Stimulated activated CD4-positive, alpha-beta T cell treated with anti-CD3 and anti-CD28 coated beads, Interleukin-1b, Interleukin-23, amount 100 ng/mL, for 4 hours (primary cell): ENCODE measurements at places on chromosomes 6 and 20.
A peak's percentile ranks its signal among the peaks of the same experiment; 100 is the strongest.

DNA sequence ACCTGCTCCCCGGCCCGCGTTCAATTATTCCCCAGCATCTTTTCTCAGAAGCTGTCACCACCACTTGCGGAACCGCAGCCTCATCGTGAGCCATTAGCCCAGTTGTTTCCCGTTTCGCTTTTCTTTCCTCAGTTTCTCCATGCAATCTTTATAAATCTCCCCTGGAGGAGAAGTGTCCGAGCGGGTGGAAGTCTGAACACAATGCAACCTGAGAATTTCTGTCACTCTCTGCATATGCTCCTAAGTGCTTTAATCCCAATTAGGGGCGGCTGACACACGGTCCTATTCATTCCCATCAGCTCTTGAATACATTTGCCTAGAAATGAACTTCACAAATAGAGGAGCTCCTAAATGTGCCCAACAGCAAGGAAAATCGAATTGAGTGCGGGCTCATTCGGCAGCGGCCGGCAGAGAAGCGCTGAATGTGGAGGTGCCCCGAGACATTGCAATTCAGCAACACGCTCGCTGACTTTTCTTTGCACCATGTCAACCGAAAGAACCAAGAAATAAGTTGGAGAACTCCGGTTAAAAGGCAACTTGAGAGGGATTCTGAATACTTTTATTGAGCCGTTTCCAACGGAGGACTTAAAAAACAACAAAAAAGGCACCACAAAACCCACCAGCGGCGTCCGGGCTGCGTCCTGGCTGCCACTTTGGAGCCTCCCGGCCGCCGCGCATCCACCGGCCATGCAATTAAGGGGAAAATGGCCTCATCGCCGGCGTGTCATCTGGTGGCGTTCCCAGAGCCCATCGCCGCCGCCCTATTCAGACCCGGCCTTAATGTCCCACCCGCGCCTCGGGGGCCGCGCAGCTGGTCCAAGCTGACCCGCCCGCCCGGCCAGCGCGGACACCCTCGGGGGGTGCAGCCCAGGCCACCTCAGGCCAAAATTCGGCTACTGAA, 3.9 kb upstream of the PRDM13 start:
- no peak for DNase-seq

GRCh38 chr6:147154454-147154853, 49.8 kb upstream of the STXBP5 start:
- DNase-seq, result no peak

DNA sequence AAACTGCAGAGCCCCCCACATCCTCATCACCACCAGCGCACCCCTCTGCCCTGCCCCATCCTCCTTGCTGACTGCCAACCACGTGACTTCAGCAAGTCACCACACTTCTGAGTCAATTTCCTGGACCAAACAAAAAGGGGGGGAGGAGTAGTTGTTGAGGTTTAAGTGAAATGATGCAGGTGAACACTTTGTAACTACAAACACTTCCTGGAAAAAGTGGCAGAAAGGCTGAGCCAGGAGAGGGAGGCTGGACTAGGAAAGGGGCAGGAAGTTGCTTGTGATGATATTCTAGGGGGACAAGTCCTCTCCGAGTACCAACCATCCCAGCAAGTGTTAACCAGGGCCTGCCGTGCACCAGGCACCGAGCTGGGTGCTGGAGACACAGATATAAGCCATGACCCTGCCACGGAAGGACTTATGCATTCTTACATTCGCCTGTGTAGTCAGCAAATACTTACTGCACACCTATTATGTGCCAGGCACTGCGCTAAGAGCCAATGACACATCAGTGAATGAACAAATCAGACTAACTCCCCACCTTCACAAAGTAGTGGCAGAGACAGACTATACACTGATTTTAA, 67.3 kb downstream of the PREX1 start:
- peak; percentile 56 for DNase-seq

DNA sequence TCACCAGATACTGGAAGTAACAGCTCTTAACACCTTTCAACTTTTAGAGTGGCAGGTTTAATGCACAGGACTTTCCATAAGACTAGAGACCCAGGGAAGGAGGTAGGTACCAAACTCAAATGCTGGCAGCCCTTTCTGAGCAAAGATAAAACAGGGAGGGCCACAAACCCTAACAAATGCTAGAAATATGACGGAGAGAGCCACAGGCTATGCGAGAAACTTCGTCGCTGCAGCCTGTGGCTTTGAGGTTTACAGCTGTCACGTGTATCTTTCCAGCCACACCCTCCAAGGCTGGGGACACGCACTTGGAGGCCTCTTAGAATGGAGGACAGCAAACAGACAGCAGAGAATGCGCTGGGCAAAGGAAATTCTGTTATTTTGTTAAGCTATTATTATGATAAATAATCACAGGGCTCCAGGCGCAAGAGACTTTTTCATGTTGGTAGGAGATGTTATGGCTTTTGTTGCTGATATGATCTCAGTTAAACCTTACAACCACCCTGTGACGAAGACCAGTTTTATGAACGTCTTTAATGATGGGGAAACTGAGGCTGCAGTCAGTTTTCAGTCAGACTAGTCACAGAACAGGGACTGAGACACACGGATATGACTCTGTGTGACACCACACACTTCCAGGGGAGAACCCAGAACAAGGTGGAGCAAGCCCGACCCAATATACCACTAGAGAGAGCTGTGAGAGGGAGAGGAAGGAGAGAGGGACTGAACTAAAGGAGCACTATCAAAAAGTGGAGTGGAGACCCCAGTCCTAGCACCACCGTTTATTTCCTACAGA, 2.0 kb downstream of the TRAM2 start:
- peak; percentile 19 for DNase-seq

DNA sequence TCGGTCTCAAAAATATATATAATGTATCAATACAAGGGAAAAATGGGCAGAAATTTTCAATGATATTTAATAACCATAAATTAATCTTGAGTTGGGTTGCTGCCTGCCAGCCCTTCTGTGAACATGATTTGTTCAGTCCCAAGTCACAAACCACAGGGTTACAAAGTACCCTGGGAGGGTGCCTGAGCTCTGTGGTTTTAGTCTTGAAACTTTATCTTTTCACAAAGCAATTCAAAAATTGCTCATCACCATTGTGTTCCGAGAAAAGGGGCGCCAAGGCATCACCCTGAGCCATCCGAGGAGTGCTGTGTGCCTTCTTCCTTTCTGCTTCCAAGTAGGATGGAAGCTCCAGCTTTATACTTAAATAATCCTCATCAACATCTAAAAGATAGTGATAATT, 141.6 kb upstream of the AKAP12 start:
- no peak for DNase-seq

GRCh38 chr20:38607351-38607750, 5.7 kb downstream of the ARHGAP40 start:
- DNase-seq, result no peak

- no peak for DNase-seq
These were observed 83.3 kb downstream of the SOD2 start for GRCh38 chr6:159609652-159610178.

GRCh38 chr20:10521068-10521831, 86.1 kb downstream of the SLX4IP start:
- DNase-seq, result no peak
